Naive thymus-derived CD8-positive, alpha-beta T cell (primary cell): ENCODE measurements at places on chromosomes 1 and 21. TPM values are rescaled to one million over a fixed set of nuclear protein-coding genes. Genes with fewer than 3 reads are reported as not detected.

HLX gene
- polyA plus RNA-seq = not detected

GSTM4 gene
- 17.3 TPM for polyA plus RNA-seq

AMY1A gene
- polyA plus RNA-seq = not detected

AKR7A3 gene
- polyA plus RNA-seq = 0.08 TPM

PTPN14 gene
- 0.02 TPM for polyA plus RNA-seq

GPR25 gene
- polyA plus RNA-seq = 0.30 TPM

PIK3CD gene
- 166 TPM for polyA plus RNA-seq

TMEM52 gene
- polyA plus RNA-seq = 0.20 TPM

PLOD1 gene
- polyA plus RNA-seq = 5.7 TPM

RNF2 gene
- polyA plus RNA-seq = 18.5 TPM

LHX4 gene
- 0.25 TPM for polyA plus RNA-seq

OR2M7 gene
- not detected for polyA plus RNA-seq

B3GALT5 gene
- polyA plus RNA-seq = not detected

FAM163A gene
- not detected for polyA plus RNA-seq

CAPN8 gene
- polyA plus RNA-seq = not detected

AK5 gene
- 42.9 TPM for polyA plus RNA-seq
